ENCODE measurements at places on chromosomes 4 and X. TPM values are rescaled to one million over a fixed set of nuclear protein-coding genes. Genes with fewer than 3 reads are reported as not detected.

DNA sequence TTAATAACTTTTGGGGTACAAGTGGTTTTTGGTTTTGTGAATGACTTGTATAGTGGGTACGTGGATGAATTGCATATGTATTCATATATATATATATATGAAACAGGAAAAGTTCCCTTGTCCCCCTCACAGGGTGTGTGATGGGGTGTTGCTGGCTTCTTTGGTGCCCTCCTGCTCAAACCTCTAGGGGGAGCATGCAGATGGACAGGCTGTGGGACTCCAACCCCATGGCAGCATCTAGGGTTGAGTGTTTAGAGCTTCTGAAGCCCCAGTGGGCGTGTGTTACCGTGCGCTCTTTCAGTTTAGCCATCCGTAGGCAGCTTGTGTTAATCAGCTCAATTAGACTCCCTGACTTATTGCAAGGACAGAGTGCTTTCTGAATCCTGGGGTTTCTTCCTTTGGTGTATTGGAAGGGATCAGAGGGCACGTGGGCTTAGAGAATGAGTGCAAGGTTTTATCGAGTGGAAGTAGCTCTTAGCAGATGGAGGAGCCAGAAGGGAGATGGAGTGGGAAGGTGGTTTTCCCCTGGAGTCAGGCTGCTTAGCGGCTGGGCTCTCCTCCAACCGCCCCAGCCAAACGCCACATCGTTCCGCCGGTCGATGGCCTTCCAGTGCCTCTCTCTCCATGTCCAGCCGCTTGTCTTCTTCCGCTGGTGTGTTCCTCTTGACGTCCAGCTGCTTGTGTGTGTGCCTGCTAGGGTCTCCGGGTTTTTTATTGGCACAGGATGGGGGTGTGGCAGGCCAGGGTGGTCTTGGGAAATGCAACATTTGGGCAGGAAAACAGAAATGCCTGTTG is 674.4 kb upstream of the LCORL start:
- DNase-seq, result peak; percentile 58

GRCh38 chr4:19051831-19052230 is 1030.3 kb upstream of the LCORL start:
- DNase-seq, result no peak

DNA sequence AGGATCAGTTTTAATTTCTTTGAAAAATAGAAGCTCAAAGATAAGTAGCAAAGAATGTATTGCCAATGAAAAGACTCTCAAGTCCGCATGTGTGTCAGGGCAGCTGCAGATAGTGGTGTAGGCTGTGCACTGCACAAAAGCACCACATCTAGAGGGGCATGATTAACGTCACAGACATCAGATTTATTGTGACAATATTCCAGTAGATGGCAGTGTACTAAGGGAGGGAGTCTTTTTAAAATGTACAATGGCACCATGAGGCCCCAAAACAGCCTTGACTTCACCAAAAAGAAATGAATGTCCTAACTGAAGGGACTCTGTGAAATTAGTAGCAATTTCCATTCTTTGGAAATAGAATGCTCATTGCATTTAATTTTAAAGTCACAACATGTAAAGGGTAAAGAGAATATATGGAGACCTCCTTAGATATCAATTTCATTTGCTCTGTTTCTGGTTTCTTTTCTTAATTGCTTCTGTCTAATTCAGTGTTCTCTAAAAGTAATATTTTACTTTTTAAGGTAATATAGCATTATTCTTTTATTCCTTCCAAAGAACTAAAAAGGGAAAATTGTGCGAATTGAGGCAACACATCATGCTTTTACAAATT is 98.4 kb downstream of the ZNF827 start:
- DNase-seq, result no peak

The TNIP3 gene
- total RNA-seq, result 4.2 TPM

The RAB41 gene
- not detected for total RNA-seq

DNA sequence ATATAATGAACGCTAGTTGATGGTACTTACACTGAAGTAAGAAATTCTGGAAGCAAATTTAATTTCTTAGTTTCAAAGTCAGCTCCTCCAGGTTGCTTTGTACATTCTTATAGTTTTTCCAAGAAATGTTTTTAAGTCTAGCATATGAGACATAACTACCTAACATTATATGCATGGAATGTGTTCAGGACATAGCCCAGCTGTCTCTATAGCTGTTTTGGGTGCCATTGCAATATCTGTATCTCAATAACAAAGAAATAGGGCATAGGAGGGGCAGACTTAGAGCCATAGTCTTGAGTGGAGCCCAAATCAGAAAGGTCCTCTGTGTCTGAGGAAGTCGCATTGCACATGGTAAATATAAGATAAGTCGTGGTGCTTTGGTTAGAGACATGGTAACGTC is 143.4 kb downstream of the CBR4 start:
- DNase-seq, result no peak

The MMRN1 gene
- 19.3 TPM for total RNA-seq

GRCh38 chr4:137343221-137343620 is 189.1 kb downstream of the PCDH18 start:
- no peak for DNase-seq

DNA sequence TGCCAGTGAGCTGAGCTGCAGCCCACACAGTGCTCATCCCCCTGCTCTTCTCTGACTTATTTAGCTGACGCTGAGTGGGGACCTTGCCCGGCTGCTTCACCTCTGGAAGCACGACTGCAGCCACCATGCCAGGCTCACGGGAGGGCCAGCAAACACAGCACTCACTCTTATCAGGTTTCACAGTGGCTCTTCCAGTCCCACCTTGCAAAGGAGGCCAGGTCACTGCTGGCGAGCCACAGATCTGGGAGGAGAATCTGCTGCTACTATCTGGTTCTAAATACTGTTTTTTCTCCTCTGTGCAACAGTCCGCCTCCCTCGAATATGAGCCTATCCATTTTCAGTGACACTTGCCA is 6.7 kb upstream of the SPON2 start:
- DNase-seq, result no peak

DNA sequence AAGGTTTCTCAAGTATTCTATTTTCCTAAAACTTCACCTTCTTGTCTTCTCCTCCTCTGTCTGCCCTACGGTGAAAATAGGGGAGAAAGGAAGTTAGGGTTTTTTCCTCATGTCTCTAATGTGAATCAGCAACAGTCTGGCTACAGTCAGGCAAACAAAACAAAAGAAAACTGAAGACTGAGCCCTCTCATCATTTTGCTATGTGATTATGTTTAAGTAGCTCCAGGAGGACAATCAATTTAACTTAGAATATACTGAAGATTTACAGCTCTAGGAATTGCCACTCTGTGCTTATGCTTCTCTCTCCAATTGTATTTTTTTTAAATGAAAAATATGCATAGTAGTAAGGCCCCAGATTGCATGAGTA is 316.2 kb downstream of the GPAT3 start:
- DNase-seq, result no peak

GRCh38 chr4:40327340-40327739 is 7.8 kb upstream of the CHRNA9 start:
- no peak for DNase-seq

The HSFX2 gene
- 0.49 TPM for total RNA-seq

GRCh38 chr4:165398570-165398969 is 19.8 kb downstream of the CPE start:
- DNase-seq, result no peak

DNA sequence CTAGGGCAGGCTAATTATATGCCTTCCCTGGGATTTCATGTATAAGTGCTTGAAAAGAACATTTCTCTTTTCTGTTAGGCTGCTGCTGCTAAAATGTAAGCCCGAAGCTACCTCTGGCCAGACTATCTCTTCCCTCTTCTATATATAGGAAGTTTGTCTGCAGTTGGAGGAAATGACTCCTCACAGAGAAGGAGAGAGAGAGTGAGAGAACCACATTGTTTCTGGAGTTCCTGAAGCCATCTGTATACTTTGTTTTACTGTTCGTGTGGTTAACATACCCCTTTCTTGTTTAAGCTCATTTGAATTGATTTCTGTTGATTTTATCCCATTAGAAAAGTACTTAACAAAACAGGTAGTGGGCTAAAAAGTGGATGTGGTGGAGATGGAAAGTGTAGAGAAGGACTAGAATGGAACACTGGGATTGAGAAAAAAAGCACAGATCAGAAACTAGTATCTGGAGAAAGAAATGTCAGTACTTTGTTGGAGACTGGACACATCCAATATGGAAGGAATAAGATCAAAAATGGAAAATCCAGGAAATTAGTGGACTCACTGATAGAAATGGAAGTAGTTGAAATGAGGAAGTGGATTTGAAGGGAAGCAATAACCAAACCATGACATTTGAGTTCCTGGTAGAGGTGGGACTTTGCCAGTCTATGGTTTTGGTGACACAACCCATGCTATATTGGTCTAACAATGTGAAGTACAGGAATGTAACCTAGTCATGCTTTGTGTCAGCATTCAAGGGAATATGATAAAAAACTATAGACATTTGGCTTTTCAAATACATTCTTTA is 112.6 kb downstream of the TMA16 start:
- DNase-seq, result no peak

DNA sequence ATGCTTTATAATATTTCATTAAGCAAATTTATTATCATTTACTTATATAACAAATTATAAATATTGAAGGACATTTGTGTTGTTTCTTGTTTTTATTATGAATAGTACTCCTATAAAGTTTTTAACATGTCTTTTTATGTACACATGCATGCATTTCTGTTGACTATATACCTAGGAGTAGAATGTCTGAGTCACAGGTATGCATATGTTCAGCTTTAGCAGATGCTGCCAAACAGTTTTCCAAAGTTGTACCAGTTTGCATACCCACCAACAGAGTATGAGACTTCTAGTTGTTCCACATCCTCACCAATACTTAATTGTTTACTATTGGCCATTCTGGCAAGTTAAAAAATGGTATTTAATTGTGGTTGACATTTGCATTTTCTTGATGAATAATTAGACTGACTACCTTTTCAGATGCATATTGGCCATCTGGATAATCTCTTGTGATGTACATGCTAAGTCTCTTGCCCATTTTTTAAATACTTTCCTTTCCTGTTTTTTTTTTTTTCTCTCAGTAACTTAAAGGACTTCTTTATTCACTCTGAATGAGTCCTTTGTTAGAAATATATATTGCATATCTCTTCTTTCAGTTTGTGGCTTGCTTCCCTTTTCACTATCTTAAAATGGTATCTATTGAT is 132.2 kb upstream of the TRIM2 start:
- no peak for DNase-seq

DNA sequence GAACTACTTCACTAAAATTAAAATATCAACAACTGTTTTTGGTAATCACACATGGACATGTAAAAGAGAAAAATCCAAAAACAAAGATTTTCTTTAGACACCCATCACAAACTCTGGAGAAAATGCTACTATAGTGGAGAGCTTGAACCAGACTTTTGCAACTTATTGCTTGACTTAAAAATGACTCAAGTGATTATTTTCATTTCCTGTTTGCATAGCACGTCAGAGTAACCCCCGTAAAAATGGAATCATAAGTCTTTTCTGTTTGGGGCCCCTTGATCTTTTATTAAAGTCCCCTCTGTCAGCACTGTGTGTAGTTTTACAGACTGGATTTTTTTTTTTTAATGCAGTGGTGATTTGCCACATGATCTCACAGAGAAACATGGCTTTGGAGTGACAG is 79.5 kb downstream of the PRKG2 start:
- no peak for DNase-seq
